ENCODE measurements at places on chromosomes 7 and 10.

DNA sequence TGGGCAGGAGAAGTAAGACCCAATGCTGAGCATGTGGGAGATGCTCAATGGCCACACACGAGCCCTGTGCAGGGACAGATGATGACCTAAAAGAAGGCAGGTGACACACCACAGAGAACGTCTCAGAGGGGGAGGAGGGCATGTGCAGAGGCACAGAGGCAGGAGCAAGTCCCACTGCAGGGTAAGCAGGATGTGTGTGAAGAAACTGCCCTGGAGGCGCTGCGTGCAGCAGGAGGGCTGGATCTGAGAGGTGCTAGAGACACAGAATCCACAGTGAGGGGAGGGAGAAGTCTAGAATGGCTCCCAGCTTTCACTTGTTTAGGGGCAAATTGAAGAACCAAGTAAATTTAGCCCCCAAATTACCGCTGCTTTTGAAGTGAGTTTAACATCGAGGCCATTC lies 14.9 kb downstream of the DYDC2 start:
- no peak for DNase-seq

DNA sequence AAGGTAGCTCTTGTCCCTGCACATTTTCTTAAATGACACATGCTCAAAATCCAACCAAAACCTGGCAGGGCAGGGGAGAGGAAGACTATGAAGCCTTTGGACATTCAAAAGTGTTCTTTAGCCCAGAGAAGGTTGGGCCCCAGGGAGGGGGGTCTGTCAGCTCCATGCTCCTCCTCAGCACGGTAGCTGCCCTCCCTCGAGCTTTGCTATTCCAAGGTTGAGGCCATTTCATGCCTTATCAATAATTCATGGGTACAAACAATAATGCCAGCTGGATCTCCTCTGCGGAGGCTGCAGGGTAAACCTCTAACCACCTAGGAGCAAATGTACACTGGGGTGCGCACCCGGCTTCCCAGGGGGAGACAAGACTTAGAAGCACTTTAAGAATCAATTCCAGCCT lies 61.5 kb downstream of the SLIT1 start:
- no peak for DNase-seq

- no peak for DNase-seq
Observed at GRCh38 chr10:26259341-26259740, 42.8 kb downstream of the GAD2 start.

- DNase-seq, result no peak
Observed at GRCh38 chr7:143495851-143496250, 18.2 kb downstream of the TAS2R41 start.

DNA sequence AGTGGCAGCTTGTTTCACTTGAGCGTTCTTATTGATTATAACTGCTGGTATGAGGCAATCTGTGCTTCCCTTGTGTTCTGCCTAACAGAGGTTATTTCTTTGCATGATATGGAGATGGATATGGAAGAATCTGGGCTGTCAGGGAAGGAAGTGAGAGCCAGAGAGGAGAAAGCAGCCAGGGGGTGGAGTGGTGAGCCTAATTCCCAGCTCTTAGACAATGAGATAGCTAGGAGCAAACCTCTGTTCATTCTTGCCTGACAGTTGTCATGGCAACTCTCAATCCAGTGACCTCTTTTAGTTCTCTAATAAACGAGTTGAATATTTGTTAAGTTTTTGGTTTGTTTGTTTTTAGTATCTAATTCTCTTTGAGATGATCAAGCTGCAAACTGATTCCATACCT lies 214.3 kb downstream of the NRG3 start:
- DNase-seq, result no peak

GRCh38 chr7:46600340-46600739 lies 679.3 kb upstream of the IGFBP3 start:
- DNase-seq, result no peak

DNA sequence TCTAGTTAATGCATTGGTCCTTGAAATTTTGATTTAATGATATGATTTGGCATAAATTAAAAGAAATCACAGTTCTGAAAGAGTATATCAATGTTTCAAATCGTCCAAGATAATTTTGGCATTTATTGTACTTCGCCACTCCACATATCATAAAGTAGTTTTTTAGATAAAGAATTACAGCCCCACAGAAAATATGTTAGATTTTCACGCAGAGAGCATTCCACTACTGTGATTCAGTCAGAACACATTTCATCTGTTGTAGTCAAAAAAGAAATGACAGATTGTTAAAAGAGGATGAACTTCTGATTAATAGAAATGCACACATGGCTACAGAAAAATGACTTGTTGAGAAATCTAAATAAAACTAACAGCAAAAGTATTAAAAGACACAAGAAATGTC lies 1063.5 kb upstream of the LRRN3 start:
- DNase-seq, result no peak

- no peak for DNase-seq
Observed at GRCh38 chr7:76206633-76207032, 4.9 kb downstream of the SRRM3 start.

Measured in RWPE2 (cell line).